ENCODE measurements at places on chromosomes 13 and 19.

DNA sequence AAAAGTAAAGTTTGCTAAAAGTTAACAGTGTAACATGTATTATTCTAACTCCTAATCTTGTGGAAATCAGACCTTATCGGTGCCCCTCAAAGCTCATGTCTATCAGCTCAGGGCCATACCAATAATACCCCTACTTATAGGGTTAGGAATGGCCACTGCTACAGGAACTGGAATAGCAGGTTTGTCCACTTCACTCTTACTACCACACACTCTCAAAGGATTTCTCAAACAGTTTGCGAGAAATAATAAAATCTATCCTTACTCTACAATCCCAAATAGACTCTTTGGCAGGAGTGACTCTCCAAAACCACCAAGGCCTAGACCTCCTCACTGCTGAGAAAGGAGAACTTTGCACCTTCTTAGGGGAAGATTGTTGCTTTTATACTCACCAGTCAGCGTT lies 1677.7 kb downstream of the OLFM4 start:
- DNase-seq: no peak

DNA sequence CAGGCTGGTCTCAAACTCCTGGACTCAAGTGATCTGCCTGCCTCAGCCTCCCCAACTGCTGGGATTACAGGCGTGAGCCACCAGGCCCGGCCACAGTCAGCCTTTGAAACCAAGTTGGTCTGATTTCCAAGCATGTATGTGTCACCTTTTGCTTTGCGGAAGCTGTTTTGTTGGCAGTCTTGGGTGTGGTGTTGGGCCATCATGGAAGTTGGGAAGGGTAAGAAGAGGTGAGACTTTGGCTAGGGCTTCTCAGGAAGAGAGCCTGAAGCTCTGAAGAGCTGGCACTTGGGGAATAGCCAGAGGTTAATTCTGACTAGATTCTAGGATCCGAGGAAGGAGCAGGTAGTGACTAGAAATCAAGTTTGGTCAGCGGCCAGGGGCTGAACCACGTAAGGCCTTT lies 2.8 kb downstream of the RSPH6A start:
- no peak for DNase-seq

DNA sequence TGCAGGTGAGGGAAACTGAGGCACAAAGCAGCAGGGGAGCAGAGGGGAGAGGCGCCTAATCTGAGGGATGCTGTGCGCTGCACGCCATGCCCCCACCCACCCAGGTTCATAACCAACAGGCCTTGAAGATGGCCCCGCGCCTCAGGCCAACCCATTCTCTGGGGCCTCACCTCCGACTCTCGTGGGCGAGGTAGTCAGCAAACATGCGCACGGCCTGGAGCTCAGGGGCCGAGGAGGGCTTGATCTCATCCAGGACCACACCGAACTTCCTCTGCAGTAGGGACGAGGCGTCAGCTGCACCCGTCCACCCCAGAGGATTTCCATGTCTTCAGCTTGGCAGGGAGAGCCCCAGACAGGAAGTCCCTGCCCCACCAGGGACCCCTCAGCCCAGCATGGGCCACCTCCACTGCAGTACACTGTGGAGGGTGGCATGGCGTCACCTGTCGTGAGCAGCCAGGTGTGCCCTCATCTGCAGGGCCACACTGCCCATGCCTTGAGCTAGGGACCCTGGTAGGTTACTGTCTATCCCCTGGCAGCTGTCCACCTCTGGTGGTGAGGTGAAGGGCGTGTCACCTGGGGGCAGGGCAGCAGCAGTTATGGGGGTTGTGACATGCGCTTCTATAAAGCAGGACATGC lies 8.3 kb downstream of the COPE start:
- no peak for DNase-seq

DNA sequence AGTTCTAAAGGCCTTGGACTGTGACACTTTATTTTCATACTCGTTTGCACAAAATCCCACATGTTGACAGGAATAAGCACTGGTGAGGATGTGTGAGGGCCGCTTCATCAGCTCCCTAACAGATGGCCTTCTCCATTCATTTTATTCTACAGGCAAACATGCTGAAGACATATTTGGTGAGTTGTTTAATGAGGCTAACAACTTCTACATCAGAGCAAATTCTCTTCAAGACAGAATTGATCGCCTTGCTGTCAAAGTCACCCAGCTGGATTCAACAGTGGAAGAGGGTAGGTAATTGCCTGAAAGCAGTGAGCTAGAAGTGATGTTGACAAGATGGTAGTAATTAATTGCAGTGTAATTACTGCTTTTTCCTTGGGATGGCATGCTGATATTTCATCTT lies 95.7 kb downstream of the GPR12 start:
- DNase-seq: no peak

DNA sequence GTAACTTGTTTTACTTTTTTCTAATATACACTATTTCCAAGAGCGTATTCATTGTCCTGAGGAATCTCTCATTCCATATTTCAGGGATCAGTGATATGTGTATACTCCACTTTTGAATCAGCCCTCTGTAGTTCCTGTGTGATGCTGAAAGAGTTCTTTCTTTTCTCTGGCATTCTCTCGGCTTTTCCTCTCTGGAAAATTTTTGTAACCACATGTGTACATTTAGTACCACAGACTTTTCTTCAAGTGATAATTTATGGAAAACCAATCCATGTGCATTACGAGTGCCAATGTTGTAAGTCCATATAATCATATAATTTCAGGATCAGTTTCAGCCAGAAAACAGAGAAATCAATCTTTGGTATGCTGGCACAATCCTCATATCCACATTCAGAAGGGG lies 102.2 kb upstream of the MBNL2 start:
- DNase-seq: no peak

DNA sequence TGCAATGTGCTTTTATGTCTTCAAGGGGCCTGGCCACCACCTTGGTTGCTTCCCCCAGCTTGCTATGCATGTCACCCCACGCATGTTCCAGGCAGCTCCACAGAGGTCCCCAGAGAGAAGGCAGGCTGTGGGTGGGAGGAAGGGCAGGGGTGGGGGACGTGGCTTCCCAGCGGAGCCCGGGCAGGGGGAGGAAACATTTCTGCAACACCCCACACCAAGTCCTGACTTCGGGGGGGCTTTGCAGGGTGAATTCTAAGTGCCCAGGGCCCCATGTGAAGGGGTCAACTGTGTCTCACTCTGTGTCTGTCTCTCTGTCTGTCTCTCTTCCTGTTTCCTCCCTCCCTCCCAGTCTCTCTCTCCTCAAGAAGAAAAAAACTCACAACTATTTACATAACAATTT lies 39.6 kb downstream of the LTBP4 start:
- no peak for DNase-seq

DNA sequence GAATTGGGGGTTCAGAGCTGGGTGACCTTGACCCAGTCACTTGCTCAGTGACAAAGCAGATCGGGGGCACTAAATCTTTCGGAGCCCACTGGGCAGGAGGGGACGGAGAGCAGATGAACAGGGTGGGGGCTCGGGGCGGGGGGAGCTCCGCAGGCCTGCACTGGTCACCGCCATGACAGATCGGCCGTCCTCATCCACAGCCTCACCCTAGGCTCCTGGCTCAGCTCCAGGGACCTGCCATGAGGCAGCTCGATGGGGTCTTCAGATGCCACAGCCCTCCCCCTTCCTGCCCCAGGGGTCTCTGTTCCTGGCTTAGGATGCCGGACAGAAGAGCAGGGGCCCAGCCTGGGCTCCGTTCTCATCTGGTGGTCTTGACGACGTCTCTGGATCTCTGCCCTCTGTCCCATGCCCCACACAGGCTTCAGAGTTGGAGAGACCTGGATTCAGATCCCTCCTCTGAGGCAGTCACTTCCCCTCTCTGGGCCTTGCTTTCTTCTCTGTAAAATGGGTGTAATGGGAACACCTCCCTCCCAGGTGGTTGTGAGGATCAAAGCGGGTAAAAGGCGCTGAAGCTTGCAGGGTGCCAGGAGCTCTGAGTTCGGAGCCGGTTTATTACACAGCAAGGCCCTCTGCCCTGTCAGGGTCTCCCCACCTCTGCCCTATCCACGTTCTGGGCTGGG lies 3.0 kb downstream of the KDM4B start:
- no peak for DNase-seq

- DNase-seq: no peak
Measured at GRCh38 chr13:75430436-75431209, 51.3 kb downstream of the TBC1D4 start.

DNA sequence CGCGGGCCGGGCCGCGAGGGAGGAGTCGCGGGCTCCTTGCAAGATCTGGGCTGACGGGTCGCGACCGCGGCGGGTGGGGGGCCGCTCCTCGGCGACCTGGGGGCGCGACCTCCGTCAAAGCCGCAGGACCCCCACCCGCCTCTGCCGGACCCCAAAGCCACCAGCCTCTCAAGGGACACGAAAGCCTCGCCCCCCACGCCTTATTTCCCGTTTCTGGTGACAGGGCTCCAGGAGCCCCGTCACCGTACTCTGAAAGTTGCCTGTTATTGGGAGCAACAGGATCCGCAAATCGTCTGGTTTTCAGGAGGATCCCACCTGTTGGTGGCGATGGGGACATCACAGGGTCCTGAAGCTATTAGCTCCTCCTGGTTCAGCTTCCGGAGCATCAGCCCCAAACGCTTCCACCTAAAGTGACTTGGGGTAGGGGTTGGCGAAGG lies 530 bp downstream of the MAU2 start:
- no peak for DNase-seq

- DNase-seq: no peak
Measured at GRCh38 chr13:97125810-97126738, 96.1 kb upstream of the MBNL2 start.

DNA sequence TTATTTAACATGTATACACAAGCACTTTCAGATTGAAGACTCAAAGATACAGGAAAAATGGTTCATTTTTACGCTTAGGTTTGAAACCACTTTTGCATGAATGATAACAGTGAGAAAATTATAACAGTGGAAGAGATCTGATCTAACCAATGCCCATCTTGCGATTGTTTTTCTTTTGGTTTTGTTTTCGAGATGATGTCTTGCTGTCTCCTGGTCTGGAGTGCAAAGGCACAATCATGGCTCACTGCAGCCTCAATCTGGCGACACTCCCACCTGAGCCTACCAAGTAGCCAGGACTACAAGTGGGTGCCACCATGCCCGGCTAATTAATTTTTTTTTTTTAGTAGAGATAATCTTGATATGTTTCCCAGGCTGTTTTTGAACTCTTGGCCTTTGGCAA lies 10.2 kb upstream of the EID2 start:
- no peak for DNase-seq

DNA sequence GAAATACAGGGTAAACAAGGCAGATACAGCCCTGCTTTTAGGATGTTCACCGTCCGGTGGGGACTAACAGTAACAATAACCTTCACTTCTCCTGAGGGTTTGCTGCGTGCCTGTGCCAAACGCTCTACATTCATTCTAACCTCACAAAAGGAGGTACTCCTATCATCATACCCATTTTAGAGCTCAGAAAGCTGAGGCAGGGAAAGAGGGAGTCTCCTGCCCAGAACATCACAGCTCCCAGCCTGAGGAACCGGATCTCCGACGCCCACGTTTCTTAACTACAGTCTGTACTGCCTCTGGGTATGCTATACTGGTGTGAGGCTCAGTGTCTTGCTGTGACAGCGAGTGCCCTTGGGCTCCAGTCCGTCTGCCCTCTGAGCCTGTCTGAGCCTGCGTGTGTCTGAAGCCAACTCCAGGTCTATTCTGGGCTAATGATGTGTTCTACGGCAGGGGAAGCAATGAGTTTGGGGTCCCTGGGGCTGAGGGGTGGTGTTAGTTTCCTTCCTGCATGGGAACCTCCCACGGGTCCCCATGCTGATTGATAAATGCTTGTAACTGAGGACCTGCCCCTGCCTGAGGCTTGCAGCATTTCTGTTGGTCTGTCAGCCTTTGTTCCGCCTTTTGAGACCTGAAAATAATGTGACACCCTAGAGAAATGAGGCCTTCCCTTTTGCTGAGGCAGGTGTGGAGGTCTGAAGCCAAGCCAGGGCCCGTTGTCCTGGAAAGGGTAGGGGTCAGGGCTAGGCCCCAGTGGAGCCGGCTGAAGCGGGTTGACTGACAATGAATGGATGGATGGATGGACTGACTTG lies 4.9 kb downstream of the LIPE start:
- DNase-seq: peak; percentile 74

DNA sequence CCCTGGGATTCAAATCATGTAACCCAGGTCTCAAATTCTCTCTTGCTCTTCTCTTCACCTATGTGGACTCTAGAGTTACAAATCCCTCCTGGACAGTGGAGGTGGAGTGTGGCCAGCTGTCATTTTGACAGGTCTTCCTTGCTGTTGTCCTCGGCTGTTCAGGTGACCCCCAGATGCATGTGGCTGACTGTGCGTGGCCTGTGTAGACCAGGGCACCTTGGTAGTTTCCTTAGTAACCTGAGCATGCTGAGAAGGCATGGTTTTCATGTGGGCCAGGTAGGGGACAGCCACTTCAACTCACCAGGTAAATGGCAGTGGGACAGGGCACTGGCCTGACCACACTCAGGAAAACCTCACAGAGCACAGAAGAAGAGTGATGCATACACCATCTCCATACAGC lies 155.0 kb upstream of the TSHZ3 start:
- no peak for DNase-seq

- no peak for DNase-seq
Measured at GRCh38 chr13:112067871-112068539, 1.1 kb downstream of the SOX1 start.

DNA sequence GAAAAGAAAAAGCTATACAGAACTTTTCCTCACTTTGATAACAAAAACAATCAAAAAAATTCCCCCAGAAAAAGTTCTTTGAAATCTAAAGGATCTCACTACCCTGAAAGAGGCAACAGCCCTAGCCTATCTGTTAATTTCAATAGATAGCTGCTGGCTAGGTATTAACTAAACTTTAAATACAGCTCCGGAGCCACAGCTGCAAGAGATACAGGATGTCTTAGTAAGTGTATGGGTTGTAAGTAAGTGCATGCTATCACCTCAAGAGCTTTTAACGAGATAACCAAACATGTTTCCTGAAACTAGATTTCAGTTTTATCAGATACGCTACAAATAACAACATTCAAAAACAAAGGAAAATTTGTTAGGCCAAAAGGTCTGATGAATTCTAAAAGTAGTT lies 148.4 kb downstream of the KLF12 start:
- DNase-seq: no peak

DNA sequence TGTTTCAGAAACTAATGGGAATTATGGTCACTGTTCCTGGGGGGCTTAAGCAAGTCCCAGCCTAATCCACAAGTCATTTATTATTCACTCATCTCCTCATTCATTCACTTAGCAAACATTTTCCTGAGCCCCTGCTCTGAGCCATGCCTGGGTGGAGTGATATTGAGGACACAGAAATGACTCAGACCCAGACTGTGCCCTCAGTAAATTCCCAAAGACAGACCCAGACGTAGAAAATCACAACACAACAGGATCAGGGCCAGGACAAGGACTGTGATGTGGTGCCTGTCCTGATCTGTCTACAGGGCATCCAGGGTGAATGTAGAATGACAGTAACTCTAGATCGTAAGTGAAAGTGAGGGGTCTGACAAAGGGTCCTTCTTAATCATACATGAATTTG lies 7.0 kb upstream of the SPACA6 start:
- DNase-seq: no peak
